ENCODE measurements at places on chromosomes 5 and 9. TPM values are rescaled to one million over a fixed set of nuclear protein-coding genes. Genes with fewer than 3 reads are reported as not detected.

Gene CDC14B
- total RNA-seq: 29.8 TPM

Gene SLC34A3
- 0.34 TPM for total RNA-seq

Gene STK32A
- total RNA-seq: 29.5 TPM

Gene SNCB
- not detected for total RNA-seq

All from Calu3 (cell line).